Kidney epithelial cell (primary cell): ENCODE measurements at places on chromosomes 5 and 9. TPM values are rescaled to one million over a fixed set of nuclear protein-coding genes. Genes with fewer than 3 reads are reported as not detected.

Gene QRFP
- total RNA-seq, result not detected in 2 replicates

Gene PSD2
- 0.13 and 0.41 TPM in 2 replicates for total RNA-seq

Gene LCN15
- not detected in 2 replicates for total RNA-seq

Gene ZNF454
- total RNA-seq, result 5.0 and 5.8 TPM in 2 replicates

Gene SYNPO
- 3.4 and 4.0 TPM in 2 replicates for total RNA-seq

Gene MZB1
- not detected in 2 replicates for total RNA-seq

Gene CDH6
- total RNA-seq, result 66.2 and 71.7 TPM in 2 replicates

Gene FAM78A
- total RNA-seq, result 1.0 and 1.9 TPM in 2 replicates

Gene SLC45A2
- total RNA-seq, result not detected in 2 replicates

Gene CORO2A
- 7.8 and 9.5 TPM in 2 replicates for total RNA-seq

Gene ZBTB43
- 11.8 and 12.7 TPM in 2 replicates for total RNA-seq

Gene KIF20A
- 4.4 and 4.6 TPM in 2 replicates for total RNA-seq
